Kidney (tissue), 22 donors: ENCODE measurements at places on chromosomes 1 and 21. TPM values are rescaled to one million over a fixed set of nuclear protein-coding genes. Genes with fewer than 3 reads are reported as not detected.

The FCER1G gene
- 43.4 TPM for total RNA-seq

The ODF2L gene
- 57.3 TPM for total RNA-seq

The IRF6 gene
- 37.1 TPM for total RNA-seq

The UROD gene
- 71.0 TPM for total RNA-seq

The MANEAL gene
- total RNA-seq = 4.7 TPM

The UCHL5 gene
- 26.4 TPM for total RNA-seq

The PDC gene
- not detected for total RNA-seq

The SLC22A15 gene
- total RNA-seq = 9.8 TPM

The FCGR1A gene
- total RNA-seq = 18.0 TPM
